ENCODE measurements at places on chromosomes 3 and 15.

- no peak for DNase-seq
Observed at GRCh38 chr3:127764841-127765362, 57.4 kb downstream of the MGLL start.

DNA sequence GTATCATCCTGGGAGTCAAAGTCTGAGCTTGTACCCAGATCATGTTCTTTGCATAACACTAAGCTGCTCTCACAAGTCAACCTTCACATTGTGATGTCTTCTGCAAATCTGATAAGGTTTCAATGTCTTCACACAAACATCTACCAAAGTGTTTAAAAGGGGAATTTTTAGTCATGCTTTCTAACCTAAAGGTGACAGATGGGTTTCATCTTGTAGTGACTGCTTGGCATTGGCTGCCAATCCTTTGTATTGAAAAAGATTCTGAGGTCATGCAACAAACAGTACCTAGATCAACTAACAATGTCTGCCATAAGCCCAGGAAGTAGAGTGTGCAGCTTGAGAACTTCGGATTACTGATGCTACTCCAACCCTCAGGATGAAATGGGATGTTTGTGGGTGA, 43.6 kb upstream of the DIPK2A start:
- no peak for DNase-seq

DNA sequence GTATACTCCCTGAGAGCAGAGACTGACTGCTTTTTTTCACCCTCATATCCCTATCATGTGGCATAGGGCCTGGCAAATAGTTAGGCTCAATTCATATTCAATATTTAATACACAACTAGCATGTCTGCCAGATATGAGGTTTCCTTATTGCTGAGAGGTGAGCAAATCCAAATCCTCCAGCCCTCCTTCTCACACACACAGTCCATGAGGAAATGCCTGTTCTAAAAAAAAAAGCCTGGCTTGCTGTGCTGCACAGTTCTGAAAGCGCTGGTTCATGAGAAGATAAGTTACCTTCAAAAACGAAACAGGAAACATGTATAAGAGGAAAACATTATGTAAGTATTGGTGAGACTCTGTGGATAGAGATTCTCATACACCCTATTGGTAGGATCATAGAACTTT, 15.5 kb upstream of the ACAP2 start:
- peak; percentile 51 for DNase-seq

DNA sequence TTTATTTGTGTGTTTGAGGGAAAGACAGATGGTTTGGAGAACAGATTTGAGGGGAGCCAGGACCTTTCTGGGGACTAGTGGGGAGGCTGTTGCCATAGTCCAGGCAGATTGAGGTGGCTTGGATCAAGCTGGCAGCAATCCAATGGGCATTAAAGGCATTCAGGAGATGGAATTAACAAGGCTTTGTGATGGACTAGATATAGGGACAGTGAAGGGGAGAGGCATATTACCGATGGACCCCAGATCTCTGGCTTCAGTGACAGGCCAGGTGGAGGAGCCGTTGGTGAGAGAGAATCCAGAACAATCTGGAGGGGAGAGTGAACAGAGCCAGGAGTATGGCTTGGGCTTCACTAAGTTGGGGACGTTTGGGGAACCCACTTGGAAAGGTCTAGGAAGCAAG, 124.8 kb downstream of the EEFSEC start:
- no peak for DNase-seq

GRCh38 chr3:138434276-138434874, at the start of gene ESYT3:
ESYT3 (plus strand) TSS chr3:138434616; CDS start chr3:138434799, 183 bp downstream.
- peak; percentile 35 for DNase-seq

GRCh38 chr3:126850370-126851085, 132.4 kb upstream of the PLXNA1 start:
- DNase-seq, result no peak

- no peak for DNase-seq
Observed at GRCh38 chr15:33204926-33205325, 10.4 kb upstream of the FMN1 start.

DNA sequence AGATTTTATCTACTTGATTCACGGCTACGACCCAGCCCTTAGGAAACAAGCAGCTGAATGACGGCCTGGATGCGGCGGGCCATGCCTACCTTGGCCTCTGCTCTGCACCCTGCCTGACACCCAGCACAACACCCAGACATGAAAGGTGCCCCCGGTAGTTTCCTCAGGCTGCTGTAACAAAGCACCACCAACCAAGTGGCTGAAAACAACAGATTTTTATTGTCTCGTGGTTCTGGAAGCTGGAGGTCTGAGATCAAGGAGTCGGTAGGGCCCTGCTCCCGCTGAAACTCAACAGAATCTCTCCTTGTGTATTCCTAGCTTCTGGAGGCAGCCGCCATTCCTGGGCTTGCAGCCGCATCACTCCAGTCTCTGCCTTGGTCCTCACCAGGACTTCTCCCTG, 111.7 kb downstream of the ADCY5 start:
- no peak for DNase-seq

DNA sequence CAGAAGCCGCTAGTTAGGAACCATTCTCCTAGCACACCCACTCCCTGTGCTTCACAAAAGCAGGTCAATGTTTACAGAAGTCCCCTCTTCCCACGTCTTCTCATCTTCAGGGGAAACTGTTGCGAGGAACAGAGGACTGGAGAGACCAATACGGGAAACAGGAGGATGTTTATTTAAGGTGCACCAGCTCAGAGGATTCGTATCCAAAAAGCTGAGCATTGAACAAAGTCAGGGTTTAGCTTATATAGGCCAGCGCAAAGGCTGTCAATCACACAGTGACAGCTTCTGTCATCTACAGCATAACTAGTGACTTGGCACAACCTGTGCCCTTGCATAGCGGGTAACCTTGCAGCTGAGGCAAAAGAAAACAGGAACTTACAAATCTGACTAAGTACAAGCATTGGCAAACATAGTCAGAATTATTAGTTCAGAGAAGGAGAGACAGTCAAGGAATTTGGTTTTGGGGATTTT, 61.3 kb downstream of the ZDHHC19 start:
- DNase-seq, result peak; percentile 41

GRCh38 chr3:189800436-189800835, 169.2 kb downstream of the TP63 start:
- no peak for DNase-seq

- no peak for DNase-seq
Observed at GRCh38 chr3:52292247-52293065, 4.8 kb downstream of the GLYCTK start.

DNA sequence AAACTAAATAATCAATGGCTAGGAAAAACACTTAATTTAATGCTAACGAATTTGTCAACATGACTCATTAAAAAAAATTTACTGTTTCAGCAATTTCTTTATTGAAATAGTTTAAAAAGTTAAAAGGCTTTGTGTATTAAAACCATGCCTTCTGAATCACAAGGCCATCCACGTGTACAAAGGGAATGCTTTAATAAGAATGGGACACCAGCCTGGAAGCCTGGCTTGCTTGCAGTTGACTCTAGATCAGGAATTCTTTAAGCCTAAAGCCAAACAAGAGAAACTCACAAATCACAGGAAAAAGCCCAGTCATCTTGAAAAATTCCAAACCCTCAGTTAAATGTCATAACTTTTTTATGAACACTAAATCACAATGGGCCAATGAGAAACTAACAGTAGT, 137.6 kb downstream of the PEAK1 start:
- no peak for DNase-seq

DNA sequence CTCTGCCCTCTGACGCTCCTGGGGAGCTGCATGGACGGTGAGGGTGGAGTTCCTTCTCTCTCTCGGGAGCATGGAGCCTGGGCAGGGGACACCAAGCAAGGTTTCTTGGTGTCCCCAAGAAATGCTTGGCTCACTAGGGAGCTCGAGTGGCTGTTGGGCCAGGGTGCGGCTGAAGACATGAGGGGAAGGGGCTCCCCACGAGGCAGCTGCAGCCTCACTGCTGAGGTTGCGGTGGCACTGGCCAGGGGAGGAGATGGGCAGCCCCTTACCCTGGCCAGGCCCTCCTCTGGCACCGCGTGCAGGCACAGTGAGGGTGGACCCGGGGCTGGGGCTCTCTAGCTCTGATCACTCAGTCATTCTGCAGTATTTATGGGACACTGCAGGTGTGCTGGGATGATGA, 43.5 kb upstream of the SLC41A3 start:
- no peak for DNase-seq

DNA sequence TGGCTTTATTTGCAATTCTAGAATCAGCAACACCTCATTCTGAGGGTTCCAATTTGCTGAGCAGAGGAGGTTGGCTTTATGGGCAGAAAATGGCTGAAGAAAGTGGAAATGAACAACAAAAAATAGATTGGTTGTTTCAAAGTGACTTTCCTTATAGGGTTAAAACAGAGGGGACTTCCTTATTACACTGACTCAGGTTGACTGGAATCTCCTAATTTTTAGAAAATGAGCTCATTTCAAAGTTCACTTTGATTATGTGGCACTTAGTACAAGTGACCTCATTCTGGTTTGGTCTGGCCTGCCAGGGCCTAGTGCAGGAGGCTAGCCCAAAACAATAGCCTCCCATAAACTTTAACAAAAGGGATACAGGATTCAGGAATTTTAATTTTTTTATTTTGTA, 41.4 kb downstream of the NFKBIZ start:
- no peak for DNase-seq

DNA sequence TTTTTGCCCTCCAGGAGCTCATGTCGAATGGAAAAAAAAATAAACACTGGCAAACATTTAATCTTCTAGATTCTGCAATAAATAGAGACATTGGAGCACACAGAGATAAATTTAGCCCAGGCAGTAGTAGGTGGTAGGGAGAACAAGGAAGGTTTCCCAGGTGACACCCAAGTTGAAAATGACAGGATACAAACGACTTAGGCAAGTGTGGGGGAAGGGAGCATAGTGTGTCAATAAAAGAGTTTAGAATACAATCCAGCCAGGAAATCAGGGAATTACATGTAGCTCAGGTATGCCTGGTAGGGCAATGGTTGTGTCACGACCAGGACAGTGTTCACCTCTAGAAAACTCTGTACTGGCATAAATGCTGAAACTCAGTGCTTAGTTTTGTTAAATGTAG, 364.6 kb upstream of the AGTR1 start:
- no peak for DNase-seq

DNA sequence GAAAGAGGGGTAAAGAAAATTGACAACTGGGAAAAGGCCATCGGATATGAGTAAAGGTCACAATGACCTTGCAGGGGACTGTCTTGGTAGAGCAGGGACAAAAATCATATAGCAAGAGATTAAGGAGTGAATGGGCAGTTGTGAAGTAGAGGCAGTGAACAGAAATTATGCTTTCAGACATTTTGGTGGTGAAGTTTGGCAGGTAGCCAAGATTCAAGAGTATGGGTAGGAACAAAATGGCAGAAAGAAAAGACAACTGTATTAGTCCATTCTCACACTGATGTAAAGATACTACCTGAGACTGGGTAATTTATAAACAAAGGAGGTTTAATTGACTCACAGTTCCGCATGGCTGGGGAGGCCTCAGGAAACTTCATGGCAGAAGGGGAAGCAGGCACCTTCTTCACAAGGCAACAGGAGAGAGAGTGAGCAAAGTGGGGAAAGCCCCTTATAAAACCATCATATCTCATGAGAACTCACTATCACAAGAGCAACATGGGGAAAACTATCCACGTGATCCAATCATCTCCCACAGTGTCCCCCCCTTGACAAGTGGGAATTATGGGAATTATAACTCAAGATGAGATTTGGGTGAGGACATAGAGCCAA, 84.0 kb downstream of the CGNL1 start:
- DNase-seq, result no peak

- no peak for DNase-seq
Observed at GRCh38 chr3:25510797-25511196, 82.7 kb downstream of the RARB start.

Data from germinal center (tissue), 1 donor.